ENCODE measurements at places on chromosomes 1 and 21.
A peak's percentile ranks its signal among the peaks of the same experiment; 100 is the strongest.

DNA sequence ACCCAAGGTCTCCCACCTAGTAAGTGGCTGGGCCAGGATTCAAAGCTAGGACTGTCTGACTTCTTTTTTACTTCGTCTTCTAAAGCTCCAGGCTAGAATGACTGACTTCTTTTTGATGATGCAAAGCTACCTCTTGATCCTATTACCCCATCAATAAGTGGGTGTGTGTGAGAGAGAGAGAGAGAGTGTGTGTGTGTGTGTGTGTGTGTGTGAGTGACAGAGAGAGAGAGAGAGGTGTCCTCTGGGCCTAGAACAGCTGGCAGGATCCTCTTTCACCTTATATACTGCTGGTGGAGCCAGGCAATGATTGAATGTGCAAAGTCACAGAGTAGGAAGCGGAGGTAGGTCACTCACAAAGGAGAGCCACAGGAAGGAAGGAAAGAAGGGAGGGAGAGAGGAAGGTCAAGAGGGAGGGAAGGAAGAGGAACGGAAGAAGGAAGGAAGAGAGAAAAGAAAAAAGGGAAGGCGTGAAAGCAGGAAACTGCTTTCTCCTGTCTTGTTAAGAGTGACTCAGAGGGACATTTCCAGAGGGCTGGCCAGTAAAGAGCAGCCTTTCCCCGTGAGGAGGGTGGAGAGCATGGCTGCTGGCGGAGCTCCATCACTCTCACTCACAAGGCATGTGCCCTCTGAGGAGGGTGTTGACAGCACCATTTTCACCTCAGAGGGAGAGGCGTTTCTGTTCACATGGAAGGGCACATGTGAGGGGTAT, 68.9 kb downstream of the CDC7 start:
- DNase-seq: no peak

- peak; percentile 73 for DNase-seq
Observed at GRCh38 chr1:61337981-61338848, 255.9 kb downstream of the NFIA start.

GRCh38 chr1:90452491-90452890, 264.6 kb downstream of the BARHL2 start:
- DNase-seq: no peak

DNA sequence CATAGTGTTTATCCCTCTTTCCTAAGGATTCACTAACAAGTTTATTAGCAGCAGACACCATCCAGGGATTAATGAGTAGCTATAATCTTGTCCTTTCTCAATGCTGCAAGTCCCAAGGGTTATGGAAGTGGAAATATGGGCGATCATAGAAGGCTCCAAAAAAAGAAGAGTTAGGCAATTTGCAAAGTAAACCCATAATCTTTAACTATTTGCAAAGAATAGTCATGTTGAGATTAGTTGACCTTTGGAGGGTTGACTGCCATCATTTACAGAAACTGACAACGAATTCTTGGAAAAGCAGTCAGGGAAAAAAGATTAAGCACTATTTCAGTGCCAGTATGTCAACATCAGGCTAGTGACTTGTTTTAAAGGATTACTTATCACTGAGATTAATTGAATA, 169.9 kb downstream of the KCNT2 start:
- DNase-seq: no peak

- DNase-seq: no peak
Observed at GRCh38 chr1:29849991-29850757, 613.9 kb downstream of the PTPRU start.

- DNase-seq: no peak
Observed at GRCh38 chr1:167924102-167924501, 10.2 kb upstream of the ADCY10 start.

DNA sequence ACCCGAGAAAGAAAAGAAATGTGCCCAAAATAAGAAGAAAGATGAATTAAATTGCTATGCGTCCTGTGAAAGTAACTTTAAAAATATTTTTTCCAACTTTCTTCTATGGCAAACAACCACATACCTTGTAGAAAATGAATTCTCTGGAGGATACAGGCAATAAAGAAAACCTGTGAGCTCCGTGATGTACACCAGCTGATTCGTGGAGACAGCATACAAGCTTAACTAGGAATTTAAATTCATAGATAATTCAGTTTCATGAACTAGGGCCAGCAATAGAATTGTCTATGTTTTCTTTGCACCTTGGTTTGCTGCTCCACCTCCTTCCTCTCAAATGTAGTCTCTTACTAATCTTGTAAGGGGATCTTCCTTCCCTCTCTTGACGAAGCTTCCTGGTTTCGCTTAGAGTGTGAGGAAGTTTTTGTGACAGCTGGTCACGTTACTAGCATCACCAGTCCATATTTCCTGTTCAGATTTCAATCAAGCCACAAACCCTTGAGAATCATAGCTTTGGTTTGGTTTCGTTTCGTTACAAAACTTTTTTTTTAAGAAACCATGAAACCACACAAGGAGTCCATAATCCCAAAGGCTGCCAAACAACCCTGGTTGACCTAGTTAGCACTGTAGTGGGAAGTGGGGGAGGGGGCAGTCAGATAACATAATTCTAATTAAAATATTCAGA, 35.8 kb downstream of the GREM2 start:
- DNase-seq: no peak

DNA sequence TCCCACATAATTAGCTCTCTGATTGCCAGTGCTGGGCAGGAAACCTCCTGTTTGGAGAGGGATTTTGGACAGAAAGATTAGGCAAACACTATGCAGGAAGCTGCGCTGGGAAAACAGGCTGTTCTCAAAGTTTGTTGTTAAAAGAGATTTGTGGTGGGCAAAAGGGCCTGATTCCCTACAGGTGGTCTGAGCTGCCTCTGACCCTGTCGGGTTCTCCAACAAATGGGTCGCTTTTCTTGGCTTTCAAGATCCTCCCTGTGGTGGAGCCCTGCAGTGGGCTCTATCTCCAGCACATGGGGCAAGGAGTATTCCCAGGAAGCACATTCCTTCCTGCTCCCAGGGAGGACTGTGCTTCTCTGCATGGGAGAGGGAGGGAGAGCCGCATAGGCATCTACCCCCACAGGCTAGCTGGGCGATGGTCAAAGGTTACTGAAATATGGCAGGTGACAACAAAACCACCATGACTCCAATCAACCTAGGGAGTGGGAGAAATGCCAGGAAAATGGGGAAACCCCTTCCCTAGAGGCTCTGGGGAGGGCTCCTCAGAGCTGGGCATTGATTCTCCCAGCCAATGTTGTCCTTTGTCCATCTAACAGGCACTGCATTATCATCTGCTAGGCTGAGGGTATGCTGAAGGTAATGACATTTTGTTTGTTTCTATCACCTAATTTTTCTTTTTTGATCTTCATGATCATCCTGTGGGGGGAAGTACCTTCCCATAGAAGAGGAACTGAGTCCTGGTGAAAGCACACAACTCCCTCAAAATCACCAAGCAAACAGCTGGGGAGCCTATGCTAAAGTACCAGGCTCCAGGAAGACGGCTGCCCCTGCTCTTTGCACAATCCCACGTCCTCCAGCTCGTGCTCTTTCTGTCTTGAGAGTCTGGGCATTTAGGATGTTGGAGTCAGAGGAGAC, 85.3 kb downstream of the PLXNA2 start:
- no peak for DNase-seq

DNA sequence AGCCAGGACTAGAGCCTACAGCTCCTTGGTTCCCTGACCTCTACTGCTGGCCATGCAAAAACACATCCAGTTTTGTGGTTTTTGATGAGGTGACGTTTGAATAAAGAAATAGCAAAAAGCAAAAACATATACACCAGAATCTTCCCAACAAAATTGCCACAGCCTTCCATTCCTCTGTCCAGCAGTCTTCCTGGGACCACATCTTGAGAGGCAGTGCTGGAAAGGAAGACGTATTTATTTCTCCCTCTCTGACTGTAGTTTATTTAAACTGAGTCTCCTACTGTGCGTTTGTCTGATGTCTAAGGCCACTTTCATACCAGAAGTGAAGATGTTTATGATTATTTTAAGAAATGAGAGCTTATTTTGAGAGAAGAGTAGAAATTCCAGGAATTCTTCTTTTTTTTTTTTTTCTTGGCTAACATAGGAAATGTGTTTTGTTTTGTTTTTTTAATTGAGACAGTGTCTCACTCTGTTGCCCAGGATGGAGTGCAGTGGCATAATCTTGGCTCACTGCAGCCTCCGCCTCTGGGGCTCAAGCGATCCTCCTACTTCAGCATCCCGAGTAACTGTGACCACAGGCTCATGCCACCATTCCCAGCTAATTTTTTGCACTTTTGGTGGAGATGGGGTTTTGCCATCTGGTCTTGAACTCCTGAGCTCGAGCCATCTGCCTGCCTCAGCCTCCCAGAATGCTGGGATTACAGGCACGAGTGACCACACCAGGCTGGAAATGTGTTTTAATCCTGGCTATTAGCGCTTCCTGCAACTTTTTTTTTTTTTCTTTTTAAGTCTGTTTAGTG, 118.5 kb downstream of the ITSN1 start:
- DNase-seq: no peak
